ENCODE measurements at places on chromosomes 13 and 19. TPM values are rescaled to one million over a fixed set of nuclear protein-coding genes. Genes with fewer than 3 reads are reported as not detected.

DNA sequence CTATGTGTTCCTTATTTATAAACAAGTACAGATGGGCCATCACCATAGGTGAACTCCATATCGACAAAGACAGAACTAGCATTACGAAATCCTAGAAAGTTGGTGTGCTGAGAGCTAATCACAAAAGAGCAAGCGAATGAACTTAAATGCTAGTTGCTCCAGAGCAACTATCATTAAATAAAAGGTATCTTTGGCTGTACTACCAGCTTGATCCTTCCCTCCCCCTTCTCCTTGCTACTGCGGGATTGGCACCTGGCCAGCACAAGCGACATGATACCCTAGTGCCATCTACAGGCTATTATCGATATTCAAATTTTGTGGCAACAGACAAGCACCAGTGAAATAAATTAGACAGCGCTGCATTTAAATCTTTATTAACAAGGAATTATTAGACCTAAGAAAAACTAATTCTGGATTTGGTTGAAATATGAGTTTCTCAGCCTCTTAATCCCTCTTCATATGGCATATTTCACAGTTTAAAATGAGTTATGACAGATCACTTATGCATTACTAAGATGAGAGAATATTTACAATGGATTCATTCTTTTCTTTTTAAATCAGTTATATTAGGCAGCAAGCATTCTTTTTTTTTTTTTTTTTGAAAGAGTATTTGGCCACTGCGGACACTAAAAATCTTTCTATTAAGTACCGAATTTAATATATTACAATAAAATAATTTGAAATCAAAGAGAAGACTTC is 5.8 kb downstream of the PCDH9 start:
- no peak for DNase-seq

- DNase-seq = no peak
Observed at GRCh38 chr19:46732966-46733689, 12.7 kb upstream of the FKRP start.

VSTM2B gene
- not detected for total RNA-seq

DNA sequence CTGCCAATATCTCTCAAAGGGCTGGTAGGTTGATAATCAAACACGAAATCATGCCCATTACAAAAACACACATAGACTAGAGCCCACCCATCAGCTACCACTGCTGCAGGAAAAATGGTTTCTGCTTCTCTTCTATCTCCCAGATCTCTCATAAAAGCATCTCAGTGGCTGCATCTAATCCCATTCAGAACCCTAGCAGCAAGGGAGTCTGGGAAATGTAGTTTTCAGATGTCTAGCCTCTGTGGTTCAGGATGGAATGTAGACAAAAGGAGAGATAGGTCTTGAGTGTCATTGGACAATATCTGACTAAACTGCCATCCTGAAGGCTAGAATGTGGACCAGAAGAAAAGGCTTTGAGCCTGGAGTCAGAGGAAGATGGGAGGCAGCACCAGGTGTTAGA is 32.1 kb downstream of the RDH8 start:
- no peak for DNase-seq

DNA sequence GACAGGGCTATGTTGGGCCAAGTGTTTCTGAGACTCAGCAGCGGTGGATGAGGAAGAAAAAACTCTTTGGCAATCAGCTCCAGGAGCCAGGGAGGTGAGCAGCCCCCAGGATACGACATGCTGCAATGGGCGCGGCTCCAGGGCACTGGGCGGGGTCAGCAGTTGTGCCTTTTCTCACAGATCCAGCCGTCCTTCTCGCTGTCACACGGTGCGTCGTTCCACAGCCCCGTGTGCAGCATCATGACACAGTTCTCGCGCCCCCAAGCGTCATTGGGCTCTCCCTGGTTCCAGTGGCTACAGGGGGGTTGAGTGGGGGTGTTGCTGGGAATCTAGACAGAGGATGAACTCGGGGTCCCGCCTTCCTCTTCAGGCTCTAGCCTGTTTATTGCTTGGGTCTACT is 2.7 kb downstream of the CLEC4G start:
- DNase-seq = no peak

DNA sequence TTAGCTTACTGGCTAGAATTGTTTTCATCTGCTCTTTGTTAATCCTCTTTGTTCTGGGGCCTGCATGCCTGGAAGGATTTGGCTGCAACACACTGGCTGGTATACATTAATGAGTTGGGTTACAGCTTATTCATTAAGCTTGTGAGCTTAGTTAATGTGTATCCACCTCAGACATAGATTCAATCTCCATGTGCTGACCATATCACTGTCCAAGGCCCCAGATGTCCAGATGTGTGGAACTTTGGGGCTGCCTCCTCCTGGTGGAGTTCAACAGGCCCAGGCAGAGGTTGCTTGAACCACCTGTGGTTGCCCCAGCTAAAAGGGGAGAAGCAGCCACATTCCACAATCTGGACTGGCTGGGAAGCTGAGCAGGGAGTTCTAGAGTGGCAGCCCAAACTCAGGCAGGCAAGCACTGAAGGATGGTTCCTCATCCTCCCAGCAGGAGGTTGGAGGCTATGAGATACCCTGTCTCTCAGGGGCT is 5.4 kb downstream of the DIAPH3 start:
- peak; percentile 59 for DNase-seq

TMPRSS9 gene
- total RNA-seq = not detected

GRCh38 chr13:93862259-93862658 is 617.2 kb downstream of the DCT start:
- no peak for DNase-seq

ZNF135 gene
- total RNA-seq = 4.6 TPM

GRCh38 chr13:114070098-114070799 is 62.2 kb downstream of the RASA3 start:
- DNase-seq = no peak

DNA sequence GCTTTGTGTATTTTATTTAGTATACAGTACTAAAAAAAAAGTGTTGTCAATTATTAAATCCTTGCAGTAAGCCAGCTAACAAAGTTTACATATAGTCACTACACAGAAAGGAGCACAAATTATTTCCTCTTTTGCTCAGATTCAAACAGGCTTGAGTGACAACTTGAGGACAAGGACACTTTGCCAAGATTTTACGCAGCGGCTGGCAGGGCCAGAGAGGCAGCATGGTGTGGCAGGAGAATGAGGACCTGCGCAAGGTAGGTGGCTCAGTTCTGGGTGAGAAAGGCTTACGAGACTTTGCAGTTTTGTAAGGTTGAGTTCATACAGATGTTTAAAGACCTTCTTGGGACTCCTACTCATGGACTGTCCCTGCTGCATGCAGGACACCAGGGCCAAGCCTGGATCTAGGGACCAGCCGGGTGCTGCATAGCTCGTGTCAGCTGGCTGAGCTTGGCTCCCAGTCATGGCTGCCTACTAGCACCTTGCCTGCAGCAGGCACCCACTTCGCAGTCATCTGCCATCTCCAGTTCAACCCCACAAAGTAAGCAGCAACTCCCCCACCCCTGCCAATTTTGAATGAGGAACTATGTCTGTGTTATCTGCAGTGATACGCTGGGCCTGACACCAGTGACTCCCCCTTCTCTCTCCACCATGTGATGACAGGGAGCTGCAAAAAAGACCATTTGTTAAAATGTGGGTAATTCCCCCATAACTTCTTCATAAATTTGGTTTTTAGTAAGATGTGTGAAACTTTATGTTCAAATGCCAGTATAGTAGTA is 3.7 kb upstream of the TUBA3C start:
- no peak for DNase-seq

VASP gene
- total RNA-seq = 228 TPM

- DNase-seq = no peak
Observed at GRCh38 chr19:29211562-29212355, 1.2 kb downstream of the UQCRFS1 start.

- no peak for DNase-seq
Observed at GRCh38 chr13:113034451-113035212, 65.6 kb downstream of the MCF2L start.

CNN1 gene
- 11.8 TPM for total RNA-seq

LIM2 gene
- not detected for total RNA-seq

GRCh38 chr13:52096062-52096461 is 32.8 kb downstream of the NEK5 start:
- no peak for DNase-seq

DNA sequence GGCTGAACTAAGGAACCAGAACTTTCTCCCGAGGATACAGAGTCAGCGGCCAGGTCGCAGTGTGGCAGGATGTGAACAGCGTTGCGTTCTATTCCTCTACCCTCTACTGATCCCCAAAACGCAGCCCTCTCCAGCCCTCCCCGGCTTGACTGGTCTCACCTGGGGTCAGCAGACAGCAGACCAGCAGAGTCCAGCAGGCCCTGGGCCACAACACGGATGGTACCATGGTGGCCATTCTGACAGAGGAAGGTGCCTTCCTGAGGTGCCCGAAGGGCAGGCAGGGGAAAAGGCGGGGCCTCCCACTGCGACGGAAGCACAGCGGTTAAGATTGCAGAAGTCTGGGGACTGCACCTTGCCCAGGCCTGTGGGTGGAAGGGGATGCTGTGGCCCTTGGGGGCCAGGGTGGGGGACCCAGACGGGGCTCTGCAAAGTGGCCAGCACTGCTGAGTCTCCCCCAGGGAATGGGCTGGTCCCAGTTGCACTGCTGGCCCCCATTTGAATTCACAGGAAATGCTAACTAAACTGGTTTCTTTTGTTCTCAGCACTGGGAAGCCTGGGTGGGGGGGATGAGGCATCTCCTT is at the start of gene ICAM3:
TSS of gene ICAM3 (minus strand) at position 245 of the 581 bp plus-strand sequence. CDS start at position 235, 10 bp downstream.
- DNase-seq = no peak

DNA sequence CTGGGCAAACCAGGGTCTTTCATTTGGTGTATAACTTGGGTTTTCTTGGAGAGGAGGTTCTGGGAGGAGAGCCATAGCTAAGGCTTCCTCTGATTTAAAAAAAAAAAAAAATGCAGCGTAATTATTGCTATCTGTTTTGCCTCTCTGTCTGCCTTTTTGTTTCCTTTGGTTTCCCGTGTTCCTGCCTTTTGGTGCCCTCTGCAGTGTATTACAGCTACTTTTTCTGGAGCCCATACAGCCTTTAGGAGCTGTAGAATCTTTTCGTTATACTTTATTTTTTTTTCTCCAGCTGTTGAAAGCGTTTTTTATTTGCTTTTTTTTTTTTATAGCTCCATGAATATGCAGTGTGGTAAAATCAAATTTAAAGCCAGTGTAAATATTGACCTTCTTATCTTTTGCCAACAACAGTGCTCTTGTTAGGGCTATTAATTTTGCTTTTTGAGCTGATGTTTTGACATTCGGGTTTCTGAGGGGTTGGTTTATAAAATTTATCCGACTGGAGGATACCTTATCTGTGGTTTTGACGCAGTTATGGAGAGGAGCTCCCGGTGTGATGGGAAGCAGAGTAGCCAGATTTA is 38.1 kb downstream of the ZNF493 start:
- DNase-seq = no peak

CRB3 gene
- 84.5 TPM for total RNA-seq

GRCh38 chr13:109795011-109795410 is 8.6 kb upstream of the IRS2 start:
- DNase-seq = no peak

GRCh38 chr19:43934055-43934984 is 762 bp downstream of the ZNF45 start:
- DNase-seq = no peak

DNA sequence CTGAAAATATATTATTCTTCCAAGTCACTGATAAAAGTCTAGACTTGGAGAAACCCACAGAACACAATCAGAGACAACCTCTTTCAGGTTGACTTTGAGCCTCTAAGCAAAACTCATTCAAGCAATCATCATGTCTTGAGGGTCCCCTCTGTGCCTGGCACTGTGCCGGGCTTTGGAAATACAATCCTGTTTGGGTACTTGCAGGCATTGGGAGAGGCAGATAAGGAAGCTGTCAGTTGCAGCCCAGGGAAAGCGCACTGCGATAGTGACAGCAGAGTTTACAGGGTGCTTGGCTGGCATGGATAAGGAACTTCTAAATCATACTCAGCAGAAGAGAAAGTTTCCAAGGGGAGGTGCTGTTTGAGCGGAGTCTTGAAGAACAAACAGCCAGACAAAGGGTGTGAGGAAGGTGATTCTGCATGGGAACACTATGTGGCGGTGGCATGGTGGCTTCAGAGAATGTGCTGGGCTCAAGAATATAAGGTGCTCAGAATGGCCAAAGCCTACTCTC is 9.1 kb downstream of the SERP2 start:
- DNase-seq = no peak

SCAMP4 gene
- 178 TPM for total RNA-seq

FLT1 gene
- 0.96 TPM for total RNA-seq

DNA sequence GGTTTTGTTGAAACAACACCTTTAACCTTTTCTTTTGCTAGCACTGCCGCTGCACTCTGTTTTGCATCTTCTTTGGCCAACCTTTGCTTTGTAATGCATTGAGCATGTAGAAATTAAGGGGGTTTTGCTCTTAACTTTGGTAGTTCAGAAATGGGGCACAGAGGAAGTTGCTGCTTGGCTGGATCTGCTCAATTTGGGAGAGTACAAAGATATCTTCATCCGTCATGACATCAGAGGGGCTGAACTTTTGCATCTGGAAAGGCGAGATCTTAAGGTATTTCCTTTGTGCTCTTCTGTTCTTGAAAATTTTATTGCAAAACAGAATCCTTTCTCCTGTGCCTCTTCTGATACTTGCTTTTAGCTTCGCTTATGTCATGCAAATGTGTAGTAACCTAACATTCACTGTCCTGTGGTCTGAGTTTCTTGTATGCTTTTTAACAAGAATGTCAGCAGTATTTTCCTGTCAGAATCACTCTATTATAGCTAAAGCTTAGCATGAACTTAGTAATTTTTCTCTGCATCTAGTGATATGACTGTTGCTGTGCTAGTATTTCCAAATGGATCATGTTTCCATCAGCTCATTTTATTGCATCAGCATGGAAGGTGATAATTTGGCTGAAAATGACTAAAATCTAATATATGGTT is 50.7 kb upstream of the AKAP11 start:
- DNase-seq = no peak

GRCh38 chr13:97259798-97260714 is 37.9 kb downstream of the MBNL2 start:
- DNase-seq = no peak

DNA sequence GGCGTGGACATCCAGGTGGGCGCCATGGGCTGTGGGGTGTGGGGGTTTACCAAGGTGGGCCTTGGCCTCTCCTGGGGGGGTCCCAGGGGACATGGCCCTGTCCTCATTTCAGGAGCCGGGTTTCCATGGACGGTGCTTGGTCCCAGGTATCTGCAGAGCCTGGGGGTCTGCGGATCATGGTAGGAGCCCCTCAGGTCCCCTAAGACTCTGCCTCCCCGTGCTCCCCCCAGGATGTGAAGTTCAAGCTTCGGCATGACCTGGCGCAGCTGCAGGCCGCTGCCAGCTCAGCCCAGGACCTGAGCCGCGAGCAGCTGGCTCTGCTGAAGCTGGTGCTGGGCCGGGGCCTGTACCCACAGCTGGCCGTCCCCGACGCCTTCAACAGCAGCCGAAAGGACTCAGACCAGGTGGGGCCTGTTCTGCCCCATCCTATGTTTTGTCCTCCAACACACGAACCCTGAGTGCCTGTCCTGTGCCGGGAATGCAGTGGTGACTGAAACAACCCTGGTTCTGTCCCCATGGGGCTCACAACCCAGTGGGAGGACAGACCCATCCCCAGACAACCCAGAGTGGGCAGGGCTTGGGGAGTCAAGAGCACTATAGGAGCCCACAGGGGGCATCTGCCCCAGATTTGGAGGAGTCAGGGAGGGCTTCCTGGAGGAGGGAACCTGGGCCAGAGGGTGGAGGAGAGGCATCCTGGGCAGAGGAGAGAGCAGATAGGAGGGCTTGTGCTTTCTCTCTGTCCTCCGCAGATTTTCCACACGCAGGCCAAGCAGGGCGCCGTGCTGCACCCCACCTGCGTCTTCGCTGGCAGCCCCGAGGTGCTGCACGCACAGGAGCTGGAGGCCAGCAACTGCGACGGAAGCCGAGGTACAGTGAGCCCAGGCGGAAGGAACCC is 26.8 kb downstream of the DHX34 start:
- DNase-seq = no peak

All from kidney epithelial cell (primary cell).